ENCODE measurements at places on chromosomes 6 and 20. TPM values are rescaled to one million over a fixed set of nuclear protein-coding genes. Genes with fewer than 3 reads are reported as not detected.

DNA sequence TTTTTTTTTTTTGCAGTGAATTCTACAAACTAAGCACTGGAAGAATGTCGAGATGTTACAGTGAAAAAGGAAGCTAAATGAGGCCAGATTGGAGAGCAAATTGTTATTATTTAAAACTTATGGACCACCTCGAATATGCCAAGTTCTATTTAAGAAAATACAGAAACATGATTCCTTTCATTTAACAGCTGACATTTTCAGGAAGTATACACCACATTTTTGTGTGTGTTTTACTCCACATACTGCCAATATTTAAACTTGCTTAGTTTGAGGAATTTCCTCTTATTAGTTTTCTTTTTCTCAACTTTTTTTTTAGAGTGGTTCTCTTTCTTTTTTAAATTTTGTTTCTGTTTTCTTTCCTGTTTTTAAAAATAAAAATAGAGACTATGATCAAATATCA, 37.0 kb upstream of the GCLC start:
- H3K27ac ChIP-seq: peak overlapping the region; percentile 28
- no peaks in the 10 kb centered on the region for H3K36me3 ChIP-seq
- no peak for DNase-seq
- peaks cover 19% of the 10 kb centered on the region for H3K4me1 ChIP-seq
- no peak overlapping the region for H3K4me3 ChIP-seq

DNA sequence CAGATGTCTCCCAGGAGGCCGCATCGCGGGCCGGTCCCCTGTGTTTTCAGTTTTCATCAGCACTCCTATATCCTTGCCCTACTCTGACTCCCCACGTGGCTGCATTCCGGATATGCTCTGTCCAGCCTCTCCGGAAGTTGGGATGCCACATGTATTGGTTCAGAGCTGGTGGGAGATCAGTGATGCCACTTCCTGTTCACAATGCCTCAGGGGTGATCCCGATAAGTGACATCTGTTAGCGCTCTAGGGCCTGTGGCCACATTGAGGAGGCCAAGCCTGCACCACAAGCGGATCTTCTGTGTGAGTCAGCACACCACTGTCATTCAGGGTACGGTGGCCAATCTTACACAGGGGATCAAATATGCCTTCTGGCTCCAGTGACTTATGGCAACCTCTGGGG, 57.8 kb downstream of the PPP1R3G start:
- DNase-seq: peak; percentile 54
- H3K27ac ChIP-seq: no peak overlapping the region
- H3K4me1 ChIP-seq: no peaks in the 10 kb centered on the region
- H3K36me3 ChIP-seq: no peaks in the 10 kb centered on the region
- H3K27me3 ChIP-seq: no peaks in the 10 kb centered on the region

- DNase-seq: no peak
- no peak overlapping the region for H3K27ac ChIP-seq
- no peaks in the 10 kb centered on the region for H3K36me3 ChIP-seq
- H3K27me3 ChIP-seq: no peaks in the 10 kb centered on the region
Observed at GRCh38 chr20:7362601-7363000, 577.7 kb downstream of the HAO1 start.

The ZNF334 gene
- total RNA-seq: 5.4 TPM

The PSORS1C2 gene
- total RNA-seq: not detected

The CDH22 gene
- total RNA-seq: 1.7 TPM

The SLC4A11 gene
- total RNA-seq: 4.9 TPM

Data from vagina (tissue), 2 donors.